ENCODE measurements at places on chromosomes 1 and 21.

DNA sequence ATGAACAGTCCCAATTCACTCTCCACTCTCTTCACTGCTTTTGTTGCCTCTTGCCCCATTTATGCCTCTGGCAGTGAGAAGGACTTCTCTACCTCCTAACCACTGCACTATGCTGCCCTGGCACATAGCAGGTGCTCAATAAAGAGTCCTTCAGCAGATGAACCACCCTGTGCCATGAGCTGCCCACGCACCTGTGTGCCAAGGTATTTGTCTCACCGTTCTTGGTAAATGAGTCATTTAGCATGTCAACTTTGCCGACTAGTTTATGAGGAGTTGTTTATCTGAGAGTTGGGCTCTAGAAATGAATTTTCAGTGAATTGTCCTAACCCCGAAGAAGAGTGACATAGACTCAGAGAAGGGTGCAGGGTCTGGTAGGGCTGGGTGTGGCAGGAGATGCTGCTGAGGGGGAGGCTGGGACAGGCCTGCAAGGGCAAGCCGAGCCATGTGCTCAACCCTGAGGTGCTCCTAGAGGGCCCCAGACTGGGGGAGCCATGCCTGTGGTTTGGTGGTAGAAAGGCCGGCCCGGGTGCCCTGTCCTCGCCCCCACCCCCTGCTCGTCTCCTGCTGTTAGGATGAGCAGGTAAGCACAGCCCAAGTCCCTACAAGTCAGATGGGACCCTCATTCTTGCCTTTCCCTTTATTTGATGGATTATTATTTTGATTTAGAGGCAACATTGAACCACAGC, 654.5 kb downstream of the MATN1 start:
- no peak for DNase-seq

- DNase-seq, result no peak
Observed at GRCh38 chr1:207459008-207459407, 4.9 kb downstream of the CR2 start.

DNA sequence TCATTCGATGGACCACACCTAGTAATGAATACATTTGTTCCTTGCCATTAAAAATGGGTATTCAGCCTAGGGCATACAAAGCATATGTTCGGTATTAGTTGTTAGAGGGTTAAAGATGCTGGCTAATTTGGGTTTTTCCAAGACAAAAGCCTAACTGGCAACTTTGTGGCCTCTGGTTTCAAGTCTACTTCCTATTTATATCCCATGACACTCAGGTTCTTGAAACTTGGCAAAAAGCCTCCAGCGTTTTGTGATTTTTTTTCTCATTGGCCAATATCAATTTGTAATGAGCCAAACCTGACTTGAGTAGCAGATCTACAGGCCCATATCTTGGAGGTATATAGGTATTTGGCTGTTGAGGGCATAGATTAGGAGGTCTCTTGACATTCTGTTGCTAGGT, 75.3 kb downstream of the C1orf21 start:
- no peak for DNase-seq

GRCh38 chr1:182783068-182783467, 6.5 kb upstream of the NPL start:
- no peak for DNase-seq

DNA sequence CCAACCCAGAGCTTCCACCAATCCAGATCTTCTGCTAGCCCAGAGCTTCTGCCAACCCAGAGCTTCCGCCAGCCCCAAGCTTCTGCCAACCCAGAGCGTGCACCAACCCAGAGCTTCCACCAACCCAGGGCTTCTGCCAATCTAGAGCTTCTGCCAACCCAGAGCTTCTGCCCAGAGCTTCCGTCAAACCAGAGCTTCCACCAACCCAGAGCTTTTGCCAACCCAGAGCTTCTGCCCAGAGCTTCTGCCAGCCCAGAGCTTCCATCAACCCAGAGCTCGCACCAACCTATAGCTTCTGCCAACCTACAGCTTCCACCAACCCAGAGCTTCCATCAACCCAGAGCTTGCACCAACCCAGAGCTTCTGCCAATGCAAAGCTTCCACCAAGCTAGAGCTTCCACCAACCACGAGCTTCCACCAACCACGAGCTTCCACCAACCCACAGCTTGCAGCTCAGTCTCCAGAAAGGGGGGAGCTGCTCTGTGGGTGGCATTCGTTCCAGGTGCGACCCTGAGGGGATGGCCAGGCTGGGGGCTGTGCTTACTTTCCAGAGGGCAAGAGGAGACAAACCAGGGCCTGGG, 23.8 kb downstream of the CRYAA start:
- DNase-seq, result no peak

DNA sequence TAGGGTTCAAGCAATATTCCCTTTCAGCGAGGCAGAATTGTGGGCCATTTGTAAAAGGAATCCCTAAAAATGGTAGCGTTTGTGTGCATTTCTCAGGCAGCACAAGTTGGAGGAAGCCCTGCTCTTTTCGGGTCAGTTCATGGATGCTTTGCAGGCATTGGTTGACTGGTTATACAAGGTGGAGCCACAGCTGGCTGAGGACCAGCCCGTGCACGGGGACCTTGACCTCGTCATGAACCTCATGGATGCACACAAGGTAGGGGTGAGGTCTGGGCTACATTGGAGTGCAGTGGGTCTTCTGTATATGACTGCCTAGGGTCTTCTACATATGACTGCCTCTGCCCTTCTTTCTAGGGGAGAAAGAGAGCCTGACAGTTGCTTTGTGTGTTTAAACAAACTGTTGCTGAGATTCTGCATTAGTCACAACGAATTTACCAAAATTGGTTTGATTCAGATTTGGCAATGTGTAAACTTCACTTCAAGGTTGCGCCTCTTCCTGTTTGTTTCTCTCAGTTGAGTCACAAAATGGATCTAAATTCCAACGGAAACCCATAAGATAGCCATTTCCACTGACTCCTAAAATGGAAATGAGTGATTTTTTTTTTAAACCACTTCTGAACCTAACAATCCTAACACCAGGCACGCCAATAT, 40.4 kb upstream of the BMP8A start:
- no peak for DNase-seq

GRCh38 chr1:56424744-56425493, 154.4 kb downstream of the PLPP3 start:
- DNase-seq, result no peak

DNA sequence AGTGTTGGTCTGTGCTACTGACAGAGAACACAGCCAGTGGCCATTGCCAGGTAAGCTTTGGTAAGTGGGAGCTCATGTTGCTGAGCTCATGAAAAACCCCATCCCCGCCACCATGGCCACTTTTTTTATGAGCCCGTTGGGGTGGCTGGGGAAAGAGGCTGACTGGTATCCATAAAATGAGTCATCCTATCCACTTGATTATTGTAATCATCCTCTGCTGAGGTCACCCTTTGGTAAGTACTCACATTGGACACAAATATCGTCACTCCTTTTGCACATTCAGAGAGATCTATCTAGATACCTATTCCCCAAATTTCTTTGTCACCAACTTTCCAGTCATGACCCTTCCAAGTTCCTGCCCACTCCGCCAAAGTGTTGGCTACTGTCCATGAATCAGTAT, 22.0 kb downstream of the SLAMF7 start:
- DNase-seq, result no peak

DNA sequence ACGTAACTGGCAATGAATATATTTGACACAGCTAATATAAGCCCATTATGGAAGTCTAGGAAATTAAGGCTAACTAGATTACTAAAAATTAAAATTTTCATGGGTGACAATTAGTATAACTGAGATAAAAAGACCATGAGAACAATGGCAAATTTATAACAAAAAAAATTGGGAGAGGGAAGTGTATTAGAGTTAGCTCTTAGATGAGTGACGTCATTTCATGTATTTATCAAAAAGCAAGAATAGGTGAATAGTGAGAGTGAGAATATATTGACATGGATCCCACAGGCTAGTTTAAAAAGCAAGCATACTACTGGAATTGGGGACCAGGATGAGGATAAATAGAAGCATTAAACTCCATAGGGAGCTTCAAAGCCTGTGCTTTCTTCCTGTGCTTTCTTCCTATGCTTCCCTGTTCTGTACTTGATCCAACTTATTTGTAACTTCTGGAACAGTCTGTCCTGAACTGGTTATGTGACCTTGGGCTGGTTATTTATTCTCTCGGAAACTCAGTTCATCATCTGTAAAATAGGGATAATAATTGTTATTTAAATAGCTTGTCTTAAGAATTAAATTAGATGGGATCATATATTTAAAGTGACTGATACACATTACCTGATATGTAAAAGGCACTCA, 9.1 kb downstream of the BCL9 start:
- DNase-seq, result no peak

- DNase-seq, result no peak
Observed at GRCh38 chr1:107491582-107491981, 350.7 kb downstream of the NTNG1 start.

GRCh38 chr1:5883129-5884048, 108.8 kb downstream of the NPHP4 start:
- no peak for DNase-seq

All from hematopoietic multipotent progenitor cell treated with erythropoietin and hydrocortisone succinate and interleukin-3 and kit ligand, for 15 days (in vitro differentiated cells).